ENCODE measurements at places on chromosomes 4 and X.

DNA sequence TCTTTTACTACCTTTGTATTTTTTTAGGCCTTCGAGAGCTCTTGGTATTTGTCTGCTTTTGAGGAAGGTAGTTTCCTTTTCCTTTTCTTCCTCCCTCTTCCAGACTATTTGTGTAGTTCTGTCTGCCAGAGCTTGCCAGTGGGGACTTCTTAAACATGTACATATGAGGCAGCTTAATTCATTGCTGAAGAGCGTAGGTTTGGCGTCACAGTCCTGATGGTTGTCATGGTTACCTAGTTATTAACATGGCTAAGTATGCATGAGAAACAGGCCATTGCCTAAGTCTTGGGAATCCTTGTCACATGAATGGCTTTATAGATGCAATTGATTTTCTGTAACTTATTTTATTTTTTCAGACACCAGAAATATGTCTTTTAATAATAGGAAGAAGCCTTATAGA lies 48.5 kb upstream of the ARMCX2 start:
- DNase-seq, result no peak

DNA sequence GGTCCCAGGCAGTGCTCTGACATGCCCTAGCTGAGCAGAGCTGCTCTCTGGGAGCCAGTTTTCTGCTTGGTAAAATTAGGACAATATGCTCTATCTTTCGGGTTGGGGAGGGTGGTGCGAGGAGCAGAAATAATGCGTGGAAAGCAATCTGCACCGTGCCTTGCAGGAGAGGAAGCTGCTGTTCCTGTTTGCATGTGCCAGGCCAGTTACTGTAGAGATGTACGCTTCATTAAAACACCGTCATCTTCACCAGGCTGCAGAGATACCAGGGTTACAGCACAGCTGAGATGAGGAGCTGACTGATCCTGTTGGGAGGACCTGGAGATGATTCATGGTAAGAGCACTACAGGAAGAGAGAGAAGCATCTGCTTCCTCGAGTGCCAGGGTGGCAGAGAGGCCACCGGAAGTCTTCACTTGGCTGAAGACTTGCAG lies 29.5 kb upstream of the IRF2 start:
- peak; percentile 70 for DNase-seq

- DNase-seq, result no peak
Observed at GRCh38 chr4:108933046-108933445, 170.2 kb upstream of the ETNPPL start.

- peak; percentile 40 for DNase-seq
Observed at GRCh38 chr4:152534541-152535359, 1.1 kb downstream of the FBXW7 start.

DNA sequence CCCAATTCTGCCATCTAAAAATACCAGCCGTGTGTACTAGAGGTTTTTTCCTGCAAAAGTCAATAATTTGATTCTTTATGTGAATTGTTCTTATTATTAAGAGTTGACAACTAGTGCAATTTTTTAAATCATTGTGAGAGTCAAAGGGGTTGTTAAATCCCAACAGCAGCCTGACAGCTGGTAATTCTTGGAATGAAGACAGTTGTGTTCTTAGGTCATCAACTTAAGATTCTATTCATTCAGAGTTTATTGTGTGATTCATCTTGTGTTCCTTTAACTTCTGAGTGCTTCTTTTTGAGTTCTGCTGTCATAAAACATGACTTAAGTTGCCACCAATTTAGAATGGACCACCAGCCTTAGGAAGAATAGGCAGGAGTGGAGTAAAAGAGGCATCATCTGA lies 329.0 kb downstream of the NAF1 start:
- no peak for DNase-seq

DNA sequence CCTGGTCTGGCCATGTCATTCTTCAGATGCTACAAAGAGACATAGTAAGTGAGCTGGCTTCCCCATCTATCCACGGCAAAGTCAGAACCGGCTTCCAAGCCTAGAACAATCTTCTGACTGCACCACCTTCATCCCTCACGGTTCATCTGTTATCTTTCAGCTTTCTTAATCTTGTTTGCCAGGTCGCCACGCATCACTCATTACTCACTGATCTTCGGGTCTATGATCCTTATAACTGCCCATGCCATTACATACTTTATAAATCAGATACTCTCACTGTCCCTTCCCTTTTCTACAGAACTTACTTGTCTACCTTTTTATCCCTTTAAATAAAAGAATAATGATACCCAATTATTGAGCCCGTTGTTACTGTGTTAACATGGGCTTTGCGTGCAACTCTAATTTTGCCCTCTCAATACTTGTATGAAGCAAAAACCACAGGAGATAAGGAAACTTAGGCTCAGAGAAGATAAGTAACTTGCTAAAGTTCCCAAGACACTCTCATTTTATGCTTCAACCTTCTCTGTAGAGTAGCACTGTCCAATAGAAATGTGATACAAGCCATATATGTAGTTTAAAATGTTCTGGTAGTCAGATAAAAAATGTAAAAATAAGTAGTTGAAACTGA lies 171.7 kb downstream of the AMELX start:
- no peak for DNase-seq

DNA sequence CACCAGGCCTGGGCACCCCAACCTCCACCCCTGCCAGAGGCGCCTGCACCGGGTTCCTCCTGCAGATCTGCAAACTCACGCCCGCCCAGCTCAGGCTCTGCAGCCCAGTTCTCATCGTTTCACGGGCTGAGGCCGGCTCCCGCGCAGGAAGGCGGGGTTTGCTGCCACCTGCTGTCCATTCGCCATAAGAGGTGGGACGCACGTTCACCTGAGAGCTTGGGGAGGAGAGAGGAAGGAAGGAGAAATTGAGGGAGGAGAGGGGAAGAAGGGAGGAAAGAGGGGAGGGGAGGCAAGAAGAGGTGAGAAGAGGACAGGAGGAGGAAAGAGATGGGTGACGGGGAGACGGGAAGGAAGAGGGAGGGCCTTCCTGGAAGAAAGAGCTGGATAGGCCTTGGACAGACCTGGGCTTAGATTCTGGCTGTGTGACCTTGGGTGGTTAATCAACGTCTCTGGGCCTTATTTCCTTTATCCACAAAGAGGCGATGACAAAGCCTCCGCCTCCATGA lies 114.5 kb downstream of the ADRA2C start:
- DNase-seq, result peak; percentile 78

- DNase-seq, result peak; percentile 56
Observed at GRCh38 chr4:71184195-71184781, 154.5 kb upstream of the SLC4A4 start.

DNA sequence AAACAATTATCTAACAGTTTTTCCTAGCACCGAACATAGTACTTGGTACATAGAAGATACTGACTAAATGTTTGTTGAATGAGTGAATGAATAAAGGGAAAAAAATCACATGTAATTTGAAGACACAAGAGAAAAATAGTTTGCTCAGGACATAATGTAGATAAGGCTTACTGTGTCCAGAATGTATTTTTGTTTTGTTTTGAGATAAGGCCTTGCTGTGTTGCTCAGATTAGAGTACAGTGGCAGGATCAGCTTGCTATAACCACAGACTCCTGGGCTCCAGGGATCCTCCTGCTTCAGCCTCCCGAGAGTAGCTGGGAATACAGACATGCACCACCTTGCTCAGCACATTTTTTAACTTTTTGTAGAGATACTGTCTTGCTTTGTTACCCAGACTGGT lies 6.5 kb downstream of the FAM199X start:
- DNase-seq, result no peak

DNA sequence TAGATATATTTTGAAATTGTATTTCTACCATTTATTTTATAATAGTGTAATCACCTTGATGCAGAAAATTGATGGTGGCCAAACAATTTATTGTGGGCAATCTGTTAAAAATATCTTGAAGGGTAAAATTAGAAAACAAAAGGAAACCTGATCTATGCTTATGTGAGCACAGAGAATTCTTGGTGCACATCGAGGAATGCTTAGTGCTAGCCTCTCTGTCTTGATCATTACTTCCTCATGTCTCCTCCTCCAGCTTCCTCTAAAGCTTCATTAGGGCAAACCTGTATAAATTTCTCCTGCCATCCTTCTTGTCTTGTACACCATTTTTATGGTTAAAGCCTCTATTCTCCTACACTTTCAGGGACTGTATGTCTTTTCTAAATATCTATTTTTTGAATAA lies 725.8 kb downstream of the RAPGEF2 start:
- no peak for DNase-seq

GRCh38 chr4:106852426-106852825 lies 183.7 kb downstream of the DKK2 start:
- peak; percentile 6 for DNase-seq

GRCh38 chr4:80542747-80543146 lies 207.2 kb downstream of the CFAP299 start:
- DNase-seq, result no peak

DNA sequence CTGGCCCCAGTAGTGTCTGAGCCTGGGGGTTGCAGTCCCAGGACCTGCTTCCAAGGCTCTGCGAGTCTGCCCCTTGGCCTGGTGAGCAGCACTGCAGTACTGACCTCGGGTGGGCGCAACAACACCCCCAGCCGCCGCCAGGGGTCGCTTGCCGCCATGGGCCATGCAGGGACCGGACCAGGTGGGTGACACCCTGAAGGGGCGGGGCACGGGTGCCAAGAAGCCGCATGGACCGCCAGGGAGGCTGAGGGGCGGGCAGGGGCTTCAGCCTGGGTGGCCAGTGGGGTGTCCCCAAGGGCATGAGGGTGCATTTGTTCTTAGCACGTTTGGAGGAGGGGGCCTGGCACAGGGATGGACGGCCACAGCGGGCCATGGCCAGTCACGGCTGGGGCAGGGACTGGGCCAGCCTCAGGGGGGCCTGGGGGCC lies 25.0 kb downstream of the TACC3 start:
- peak; percentile 90 for DNase-seq

GRCh38 chr4:118975449-118976192 lies 87.0 kb downstream of the SYNPO2 start:
- no peak for DNase-seq

DNA sequence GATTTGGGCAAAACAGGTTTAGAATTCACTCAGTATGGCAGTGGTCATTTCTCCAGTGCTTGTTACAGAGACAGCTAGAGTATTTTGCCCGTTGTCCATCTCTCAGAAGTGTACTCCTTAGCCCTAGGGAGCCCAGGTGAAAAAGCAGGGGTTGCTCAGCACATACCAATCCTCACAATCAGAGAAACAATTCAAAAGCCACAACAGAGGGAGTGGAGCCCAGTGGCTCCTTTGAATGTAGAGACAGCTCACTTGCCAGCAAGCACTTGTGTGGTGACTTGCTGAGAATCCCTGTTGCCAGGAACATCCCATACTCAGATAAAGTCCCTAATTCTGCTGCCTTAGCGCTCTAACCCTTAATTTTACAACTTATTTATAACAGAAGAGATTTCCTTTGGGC lies 1488.3 kb downstream of the RPA4 start:
- no peak for DNase-seq

DNA sequence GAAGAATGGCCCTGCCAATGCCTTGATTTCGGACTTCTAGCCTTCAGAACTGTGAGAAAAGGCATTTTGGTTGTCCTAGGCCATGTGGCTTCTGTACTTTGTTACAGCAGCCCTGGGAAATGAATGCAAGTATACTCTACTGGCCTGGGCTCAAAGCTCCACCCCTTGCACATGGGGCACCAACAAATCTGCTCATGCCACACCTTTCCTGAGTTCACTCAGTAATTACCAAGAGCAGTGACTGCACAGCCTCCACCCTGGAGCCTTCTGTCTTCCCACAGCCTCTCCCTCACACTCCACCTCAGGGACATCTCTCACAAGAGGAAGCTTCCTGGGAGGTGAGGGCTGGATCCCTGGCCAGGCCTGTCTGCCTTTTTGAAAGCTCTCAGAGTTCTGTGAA lies 29.1 kb upstream of the GAB1 start:
- DNase-seq, result no peak

- no peak for DNase-seq
Observed at GRCh38 chr4:100879471-100879870, 361.6 kb upstream of the EMCN start.

GRCh38 chr4:76955182-76955581 lies 5.6 kb downstream of the SEPTIN11 start:
- DNase-seq, result peak; percentile 33

GRCh38 chr4:77385124-77385969 lies 220.3 kb upstream of the CXCL13 start:
- DNase-seq, result peak; percentile 77

DNA sequence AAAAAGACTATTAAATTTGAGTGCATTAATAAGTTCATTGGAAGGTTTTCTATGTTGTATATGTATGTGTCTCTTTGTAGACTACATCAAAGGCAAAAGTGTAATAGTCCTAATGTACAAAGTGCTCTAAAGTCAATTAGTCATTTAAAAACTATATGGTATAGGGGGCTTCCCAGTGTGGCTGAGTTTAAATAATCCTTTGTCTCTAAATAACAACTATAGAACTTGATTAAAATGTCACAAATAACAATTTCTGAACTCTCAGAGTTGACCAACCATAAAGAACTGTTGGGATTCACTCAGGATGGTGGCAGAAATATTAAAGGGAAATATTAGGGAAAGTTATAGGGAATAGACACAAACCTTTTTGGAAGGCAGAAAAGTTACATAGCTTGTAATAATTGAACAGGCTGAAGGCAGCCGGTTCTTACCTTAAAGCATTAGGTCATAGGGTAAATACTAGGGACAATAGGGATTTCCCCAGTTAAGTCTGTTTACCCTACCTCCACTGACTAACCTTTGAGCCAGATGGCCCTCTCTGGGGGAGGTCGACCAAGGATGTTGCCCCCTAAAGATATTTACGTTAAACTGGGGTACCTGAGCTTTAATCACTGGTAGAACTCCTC lies 1054.2 kb downstream of the ARAP2 start:
- DNase-seq, result no peak

DNA sequence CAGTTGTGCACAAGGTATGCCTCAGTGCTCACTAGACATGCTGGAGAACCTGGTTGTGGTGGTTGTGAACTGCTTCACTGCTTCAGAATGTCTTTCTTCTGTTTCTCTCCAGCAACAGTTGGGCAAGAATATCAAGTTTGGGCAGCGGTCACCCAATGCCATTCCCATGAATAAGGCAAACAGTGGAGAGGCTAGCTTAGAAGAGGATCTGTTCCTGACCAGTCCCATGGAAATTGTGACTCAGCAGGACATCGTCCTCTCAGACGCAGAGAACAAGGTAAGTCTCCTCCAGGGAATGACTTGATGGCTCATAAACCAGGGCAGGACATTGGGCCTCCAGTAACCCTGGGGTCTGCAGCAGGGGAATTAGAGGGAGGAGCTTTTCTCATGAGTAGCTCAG lies 79.9 kb downstream of the AASDH start:
- DNase-seq, result no peak

GRCh38 chrX:137748827-137749226 lies 182.9 kb downstream of the ZIC3 start:
- DNase-seq, result no peak
